ENCODE measurements at places on chromosomes 5 and 9.
A peak's percentile ranks its signal among the peaks of the same experiment; 100 is the strongest.

GRCh38 chr9:16071400-16071799 is 518.6 kb downstream of the CCDC171 start:
- no peak for DNase-seq

DNA sequence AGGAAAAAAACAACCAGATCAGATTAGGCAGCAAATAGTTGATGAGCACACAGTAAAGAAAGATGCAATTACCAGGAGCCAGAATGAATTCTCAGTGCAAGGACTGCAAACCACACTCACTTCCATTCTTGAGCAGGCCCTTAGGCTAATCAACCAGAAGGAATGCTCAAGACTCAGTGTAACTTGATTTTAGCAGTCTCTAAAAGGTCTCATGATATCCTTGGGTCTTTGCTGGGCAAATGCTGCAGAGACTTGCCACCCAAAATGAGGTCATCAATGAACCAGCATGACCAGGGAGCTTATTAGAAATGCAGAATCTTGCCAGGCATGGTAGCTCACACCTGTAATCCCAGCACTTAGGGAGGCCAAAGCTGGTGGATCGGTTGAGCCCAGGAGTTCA is 20.1 kb upstream of the TMEM245 start:
- DNase-seq = no peak

DNA sequence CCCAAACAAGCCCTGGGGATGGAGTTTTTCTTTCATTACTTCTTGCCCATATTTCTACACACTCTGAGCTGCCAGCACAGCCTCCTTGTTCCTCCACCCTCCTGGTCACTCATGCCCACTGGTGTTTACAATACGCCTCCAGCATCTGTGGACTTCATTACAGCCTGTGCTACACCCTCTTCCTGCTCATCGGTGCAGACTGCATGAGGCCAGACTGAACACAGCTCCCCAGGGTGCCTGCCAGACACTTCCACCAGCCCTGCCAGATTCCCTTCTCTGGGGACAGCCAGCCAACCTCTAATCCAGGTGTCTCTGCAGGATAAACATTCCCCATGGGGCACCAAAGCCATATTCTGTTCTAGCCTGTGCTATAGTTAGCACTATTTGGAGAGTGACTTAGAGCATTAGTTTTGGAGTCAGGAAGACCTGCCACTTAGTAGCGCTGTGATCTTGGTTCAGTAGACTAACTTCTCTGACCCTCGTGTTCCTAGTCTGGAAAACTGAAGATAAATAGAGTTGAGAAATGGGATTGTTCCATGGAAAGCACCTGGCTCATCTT is 163.8 kb upstream of the KLF4 start:
- DNase-seq = no peak

- peak; percentile 37 for DNase-seq
These were observed 6.3 kb downstream of the RMI1 start for GRCh38 chr9:83986765-83987401.

- no peak for DNase-seq
These were observed 480.5 kb downstream of the EBF1 start for GRCh38 chr5:158619083-158619788.

GRCh38 chr9:111891910-111892499 is 4.6 kb upstream of the UGCG start:
- DNase-seq = peak; percentile 62

DNA sequence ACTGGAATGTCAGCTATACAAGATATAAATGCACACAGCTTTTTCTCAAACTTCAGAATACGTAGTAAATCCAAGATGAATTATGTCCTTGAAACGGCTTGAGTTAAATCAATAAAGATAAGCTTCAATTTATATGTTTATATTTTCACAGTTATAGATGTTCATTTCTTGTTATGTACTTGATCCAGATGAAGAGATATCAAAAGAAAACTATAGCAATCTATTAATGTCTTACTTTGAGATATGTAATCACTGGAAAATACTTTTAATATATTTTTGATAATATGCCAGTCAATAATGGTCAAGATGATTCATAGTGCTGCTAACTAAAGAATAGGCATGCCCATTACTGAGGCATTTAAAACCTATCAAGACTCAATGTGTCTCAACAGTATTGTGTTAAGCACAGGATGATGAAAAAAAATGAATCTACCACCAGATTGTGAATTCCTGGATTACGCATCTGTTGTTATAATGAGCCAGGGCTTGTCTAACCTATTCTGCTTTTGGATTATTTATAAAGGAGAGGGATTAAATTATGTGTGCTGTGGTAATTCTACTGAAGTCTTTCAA is 372.6 kb upstream of the PRR16 start:
- DNase-seq = no peak

- peak; percentile 41 for DNase-seq
These were observed 544 bp upstream of the ERCC6L2 start for GRCh38 chr9:95874989-95875304.
